ENCODE measurements at places on chromosomes 7 and 10.

DNA sequence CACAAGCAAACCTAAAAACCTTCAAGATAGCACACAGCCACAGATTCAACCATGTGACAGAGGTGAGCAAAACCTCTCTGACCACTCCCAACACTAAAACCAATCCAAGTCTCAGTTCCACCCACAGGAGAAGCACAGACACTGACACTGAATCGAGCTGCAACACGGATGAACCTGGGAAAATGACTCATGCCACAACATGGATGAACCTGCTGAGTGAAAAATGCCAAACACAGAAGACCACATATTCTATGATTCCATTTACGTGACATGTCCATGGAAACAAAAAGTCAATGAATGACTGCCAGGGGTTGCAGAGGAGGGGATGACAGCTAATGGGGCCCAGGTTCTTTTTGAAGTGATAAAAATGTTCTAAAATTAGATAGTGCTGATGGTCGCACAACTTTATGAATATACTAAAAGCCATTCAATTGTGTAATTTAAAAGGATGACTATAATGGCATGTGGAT, 22.0 kb downstream of the CYTH3 start:
- no peak for DNase-seq

GRCh38 chr7:91347290-91347689, 83.1 kb downstream of the FZD1 start:
- DNase-seq, result no peak

DNA sequence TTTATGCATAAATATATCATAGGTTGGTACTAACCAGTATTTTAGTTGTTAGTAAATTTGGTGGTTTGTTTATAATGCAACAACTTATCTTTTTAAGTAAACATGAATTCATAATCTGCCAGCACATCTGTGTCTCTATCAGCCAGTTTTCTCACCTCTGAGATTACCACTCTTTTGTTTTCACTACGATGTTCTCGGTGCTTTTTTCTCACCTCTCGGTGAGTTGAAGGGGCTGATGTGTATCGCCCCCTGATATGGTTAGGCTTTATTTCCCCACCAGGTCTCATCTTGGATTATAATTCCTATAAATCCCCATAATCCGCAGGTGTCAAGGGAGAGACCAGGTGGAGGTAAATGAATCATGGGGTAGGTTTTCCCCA, 114.1 kb downstream of the CAMK1D start:
- no peak for DNase-seq

GRCh38 chr10:100972904-100973535, 3.7 kb downstream of the SEMA4G start:
- no peak for DNase-seq

- DNase-seq, result no peak
Observed at GRCh38 chr10:36802490-36803153, 322.8 kb upstream of the ANKRD30A start.

DNA sequence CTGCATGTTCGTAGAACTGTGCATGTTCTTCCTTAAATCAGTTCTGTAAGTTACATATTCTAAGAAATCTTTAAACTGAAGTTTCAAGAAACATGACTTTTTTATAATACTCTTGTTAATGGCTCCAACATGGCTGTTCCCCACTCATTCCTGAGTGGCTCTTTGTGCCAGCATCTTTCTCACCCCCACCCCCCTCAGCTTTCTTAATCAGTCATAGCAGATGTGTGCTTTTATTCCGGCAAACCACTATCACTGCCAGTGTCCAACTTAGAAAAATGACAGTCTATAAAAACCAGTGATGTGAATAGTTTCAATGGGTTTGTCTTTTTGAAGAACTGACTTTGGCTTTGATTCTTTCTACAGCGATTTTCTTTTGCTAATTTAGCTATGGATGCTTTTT, 37.6 kb downstream of the PITRM1 start:
- DNase-seq, result no peak

Measured in nucleus accumbens (tissue), 56 donors.